ENCODE measurements at places on chromosomes 1 and 21. TPM values are rescaled to one million over a fixed set of nuclear protein-coding genes. Genes with fewer than 3 reads are reported as not detected.

Gene BCL2L15
- 20.9 TPM for total RNA-seq

Gene FCGR3B
- 2.0 TPM for total RNA-seq

Gene TEDDM1
- total RNA-seq = not detected

DNA sequence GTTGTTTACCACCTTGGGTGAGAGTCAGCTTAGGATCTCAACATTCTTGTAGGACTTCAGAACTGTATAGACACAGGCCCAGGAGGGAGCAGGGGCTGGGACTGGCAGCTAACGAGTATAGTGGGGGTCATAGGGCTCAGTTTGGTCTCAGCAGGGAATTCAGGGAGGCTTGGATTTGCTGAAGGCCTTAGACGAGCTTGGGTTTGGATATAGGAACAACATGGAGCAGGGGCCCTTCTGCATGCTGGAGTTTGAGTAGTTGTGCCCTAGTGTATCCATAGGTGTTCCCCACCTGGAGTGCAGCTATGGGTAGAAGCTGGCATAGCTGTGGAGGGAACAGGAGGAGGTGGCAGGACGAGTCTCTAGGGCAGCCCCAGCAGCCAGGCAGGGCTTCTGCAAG is 63.4 kb upstream of the MAP1LC3C start:
- no peak for DNase-seq

DNA sequence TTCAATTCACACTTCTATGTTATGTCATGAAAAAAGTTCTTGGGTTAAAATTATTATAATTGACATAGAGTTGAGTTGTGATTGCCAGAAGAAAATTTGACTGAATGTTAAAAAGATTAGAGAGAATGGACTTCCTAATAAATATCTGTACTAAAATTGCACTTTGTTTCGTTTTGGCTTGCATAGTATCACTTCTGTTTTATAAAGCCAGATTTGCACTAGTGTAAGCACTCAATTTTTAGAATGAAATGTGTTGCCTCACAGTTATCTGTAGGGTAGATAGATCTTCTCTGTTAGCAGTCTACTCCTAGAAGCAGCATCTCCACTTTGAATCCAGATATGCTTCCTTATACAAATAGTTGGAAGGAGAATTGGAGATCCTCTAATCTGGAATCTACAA is 95.2 kb upstream of the MPC2 start:
- no peak for DNase-seq
